Ascending aorta (tissue), 2 donors: ENCODE measurements at places on chromosomes 5 and 9.

- no peak for DNase-seq
- H3K4me1 ChIP-seq = no peaks in the 10 kb centered on the region
- H3K4me3 ChIP-seq = no peak overlapping the region
- H3K27ac ChIP-seq = no peak overlapping the region
- no peaks in the 10 kb centered on the region for H3K27me3 ChIP-seq
These were observed 302.4 kb upstream of the ZNF462 start for GRCh38 chr9:106560540-106560939.

DNA sequence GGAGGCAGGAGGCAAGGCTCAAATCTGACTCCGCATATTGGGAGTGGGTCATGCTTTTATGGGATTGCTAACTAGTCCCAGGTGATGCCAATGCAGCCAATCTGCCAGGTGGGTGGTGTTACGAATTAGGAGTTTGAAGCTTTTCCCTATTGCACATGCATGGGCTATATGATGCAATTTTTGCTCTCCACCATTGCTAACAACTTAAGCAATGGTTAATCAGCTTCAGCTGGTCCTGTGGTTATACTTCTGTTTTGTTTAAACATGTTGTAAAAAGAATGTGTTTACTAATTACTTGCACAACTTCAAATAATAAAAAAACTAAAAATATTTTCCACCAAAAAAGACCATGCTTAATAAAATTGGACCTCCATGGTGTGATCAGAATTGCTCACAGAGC, 55.7 kb downstream of the SHC3 start:
- no peak for DNase-seq
- H3K4me3 ChIP-seq = no peak overlapping the region
- no peaks in the 10 kb centered on the region for H3K27me3 ChIP-seq
- H3K27ac ChIP-seq = no peak overlapping the region
- H3K36me3 ChIP-seq = no peaks in the 10 kb centered on the region

GRCh38 chr9:115401756-115402327, 283.9 kb upstream of the TNC start:
- H3K36me3 ChIP-seq = no peaks in the 10 kb centered on the region
- no peak overlapping the region for H3K27ac ChIP-seq
- DNase-seq = no peak
- H3K27me3 ChIP-seq = no peaks in the 10 kb centered on the region
- H3K4me1 ChIP-seq = no peaks in the 10 kb centered on the region

DNA sequence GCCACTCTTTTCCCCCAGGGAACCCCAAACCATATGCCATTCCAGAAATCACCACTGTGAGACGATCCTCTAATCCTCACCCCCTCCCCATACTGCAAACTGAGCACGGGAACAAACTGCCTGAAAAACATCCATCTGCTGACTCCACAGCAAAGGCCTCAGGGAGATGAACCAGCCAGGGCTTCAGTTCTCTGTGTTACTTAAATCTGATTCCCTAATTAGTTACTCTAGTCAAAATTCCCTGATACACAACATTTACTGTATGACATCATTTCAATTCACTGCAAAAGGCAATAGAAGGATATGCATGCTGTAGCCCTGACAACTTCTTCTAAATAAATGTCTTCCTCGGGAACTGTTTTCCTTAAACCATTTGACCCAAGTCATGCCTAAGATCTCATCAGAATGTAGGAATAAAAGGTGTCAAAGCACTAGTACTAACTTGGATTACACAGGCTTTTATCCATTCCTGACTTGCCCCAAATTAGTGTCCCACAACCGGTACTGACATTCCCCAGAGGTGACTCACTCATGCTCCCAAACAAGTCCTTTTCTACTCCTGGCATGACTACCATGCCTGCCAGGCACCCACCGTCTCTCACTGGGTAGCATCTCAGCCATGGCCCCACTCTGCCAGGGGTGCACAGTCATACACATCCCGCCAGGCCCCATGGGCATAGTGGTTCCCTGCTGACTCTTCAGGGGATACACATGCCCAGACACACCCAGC, 35.0 kb downstream of the MTX3 start:
- no peak overlapping the region for H3K4me3 ChIP-seq
- no peaks in the 10 kb centered on the region for H3K27me3 ChIP-seq
- no peak for DNase-seq
- no peak overlapping the region for H3K27ac ChIP-seq
- H3K4me1 ChIP-seq = no peaks in the 10 kb centered on the region

DNA sequence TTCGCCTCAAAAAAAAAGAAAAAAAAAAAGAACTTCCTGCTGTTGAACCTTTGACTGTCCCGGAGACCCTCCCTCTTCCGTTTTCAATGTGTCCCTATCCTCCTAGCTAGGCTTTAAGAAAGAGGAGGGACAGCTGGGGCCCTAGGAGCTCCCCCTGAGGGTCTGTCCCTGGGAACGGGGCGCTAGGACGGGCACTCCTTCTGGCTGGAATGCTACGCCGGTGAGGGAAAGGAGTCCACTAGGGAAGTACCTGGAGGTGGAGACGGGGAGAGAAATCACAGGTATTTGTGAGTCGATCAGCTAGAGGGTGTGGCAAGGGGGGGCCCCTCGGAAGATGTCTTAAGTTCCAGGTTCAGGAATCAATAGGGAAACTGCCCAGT, 4.6 kb downstream of the SIT1 start:
- DNase-seq = no peak
- H3K4me3 ChIP-seq = peak overlapping the region; percentile 66
- no peaks in the 10 kb centered on the region for H3K27me3 ChIP-seq
- peaks cover 15% of the 10 kb centered on the region for H3K4me1 ChIP-seq
- no peaks in the 10 kb centered on the region for H3K36me3 ChIP-seq

DNA sequence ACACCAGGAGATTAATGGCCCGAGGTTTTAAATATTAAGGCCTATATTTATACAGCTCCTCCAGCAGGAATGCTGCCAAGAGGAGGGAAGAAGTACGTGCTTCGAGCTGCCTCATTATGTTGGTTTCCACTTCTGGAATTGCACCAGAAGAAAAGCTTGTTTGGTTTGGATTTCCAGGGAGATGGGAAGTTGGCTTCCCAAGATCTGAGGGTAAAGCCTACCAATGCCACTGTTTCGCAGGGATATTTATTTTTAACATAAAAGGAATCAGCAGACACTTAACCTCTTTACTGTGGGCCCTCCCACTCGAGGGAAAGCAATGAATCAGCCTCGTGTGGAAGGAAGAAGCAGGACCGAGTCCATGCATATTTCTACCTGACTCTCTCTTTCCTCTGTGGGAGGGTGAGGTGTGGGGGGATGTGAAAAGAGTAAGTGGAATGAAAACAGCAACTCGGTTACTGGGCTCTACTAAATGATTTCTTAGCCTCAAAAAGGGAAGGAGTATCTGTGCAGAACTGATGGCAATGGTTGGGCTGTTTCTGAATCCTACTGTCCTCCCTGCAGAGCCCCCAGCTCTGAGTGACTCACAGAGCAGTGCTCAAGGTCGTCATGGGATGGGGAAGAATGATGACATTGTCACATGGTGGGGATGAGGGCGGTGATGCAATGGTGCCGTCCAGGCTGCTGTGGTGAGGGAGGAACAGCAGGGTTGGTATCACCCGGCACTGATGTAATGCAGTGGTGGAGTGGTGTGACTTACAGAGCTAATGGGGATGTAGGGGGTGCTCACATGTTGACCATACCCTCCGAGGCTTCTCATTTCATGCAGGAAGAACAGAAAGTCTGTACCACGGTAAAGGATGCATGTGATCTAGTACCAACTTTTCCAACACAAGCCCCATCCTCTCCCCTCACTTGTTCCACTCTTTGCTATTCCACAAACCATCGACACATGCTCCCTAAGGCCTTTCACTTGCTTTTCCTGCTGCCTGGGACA, 215.0 kb upstream of the PANK3 start:
- H3K4me1 ChIP-seq = no peaks in the 10 kb centered on the region
- H3K27ac ChIP-seq = peak overlapping the region; percentile 65
- no peaks in the 10 kb centered on the region for H3K27me3 ChIP-seq
- DNase-seq = no peak
- H3K36me3 ChIP-seq = no peaks in the 10 kb centered on the region
- H3K4me3 ChIP-seq = no peak overlapping the region

GRCh38 chr5:179595916-179596315, 27.6 kb downstream of the HNRNPH1 start:
- H3K36me3 ChIP-seq = peaks cover 93% of the 10 kb centered on the region
- no peaks in the 10 kb centered on the region for H3K27me3 ChIP-seq
- H3K27ac ChIP-seq = no peak overlapping the region

DNA sequence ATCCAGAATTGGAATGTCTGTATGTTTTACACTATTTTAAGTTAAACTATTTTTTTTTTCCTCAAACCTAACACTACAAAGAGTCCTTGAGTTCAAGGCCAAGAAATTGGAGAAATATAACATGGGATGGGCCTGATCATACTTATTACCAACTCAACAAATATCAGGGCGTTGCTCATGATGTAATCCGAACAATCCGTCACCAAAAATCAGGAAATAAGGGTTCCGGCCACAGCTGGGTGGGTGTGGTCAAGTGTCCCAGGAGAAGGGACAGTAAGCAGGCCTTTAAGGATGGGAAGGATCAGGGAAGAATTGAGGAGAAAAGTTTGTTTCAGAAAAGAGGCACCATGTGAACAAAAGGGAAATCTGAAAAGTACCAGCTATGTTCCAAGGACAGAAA, 29.8 kb downstream of the MED27 start:
- no peak for DNase-seq
- no peaks in the 10 kb centered on the region for H3K36me3 ChIP-seq
- no peaks in the 10 kb centered on the region for H3K4me1 ChIP-seq
- no peaks in the 10 kb centered on the region for H3K27me3 ChIP-seq
- no peak overlapping the region for H3K4me3 ChIP-seq
- H3K27ac ChIP-seq = peak overlapping the region; percentile 54

DNA sequence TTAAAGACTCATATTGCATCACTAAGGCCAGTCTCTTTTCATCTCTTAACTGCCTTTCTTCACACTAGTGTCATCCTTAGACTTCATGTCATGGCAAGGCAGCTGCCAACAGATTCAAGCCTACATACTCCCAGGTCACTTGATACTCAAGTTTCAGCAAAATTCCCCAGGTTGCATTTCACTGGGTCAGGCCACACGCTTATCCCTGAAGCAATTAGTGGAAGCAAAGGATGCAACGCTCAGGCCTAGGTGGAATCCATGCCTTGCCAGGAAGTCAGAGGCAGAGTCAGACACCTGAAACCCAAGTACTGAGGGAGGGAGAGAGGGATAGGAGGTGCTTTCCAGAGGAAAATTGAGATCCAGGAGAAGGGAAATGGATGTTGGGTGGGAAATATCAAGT, 28.9 kb downstream of the YIPF5 start:
- H3K36me3 ChIP-seq = no peaks in the 10 kb centered on the region
- no peak for DNase-seq
- H3K4me1 ChIP-seq = no peaks in the 10 kb centered on the region
- H3K4me3 ChIP-seq = no peak overlapping the region

DNA sequence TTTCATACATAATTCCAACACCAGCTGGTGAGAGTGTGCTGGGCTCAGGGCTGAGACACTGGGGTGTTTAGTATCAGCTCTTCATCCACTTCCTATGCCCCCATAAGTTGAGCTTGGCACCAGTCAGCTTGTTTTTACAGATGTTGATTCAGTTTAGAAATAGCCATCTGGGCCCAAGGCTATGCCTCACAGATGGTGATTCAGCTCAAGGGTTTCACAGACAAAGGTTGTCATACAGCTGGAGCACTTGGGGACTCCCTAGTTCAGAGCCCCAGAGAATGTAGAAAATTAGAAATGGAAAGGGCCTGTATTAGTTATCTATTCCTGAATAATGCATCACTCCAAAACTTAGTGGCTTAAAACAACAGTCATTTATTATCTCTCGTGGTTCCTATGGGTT, 10.3 kb upstream of the CRHBP start:
- H3K27me3 ChIP-seq = no peaks in the 10 kb centered on the region
- no peak for DNase-seq
- no peak overlapping the region for H3K4me3 ChIP-seq
- no peaks in the 10 kb centered on the region for H3K4me1 ChIP-seq
- no peaks in the 10 kb centered on the region for H3K36me3 ChIP-seq
- H3K27ac ChIP-seq = no peak overlapping the region

GRCh38 chr5:76677849-76678472, 38.0 kb upstream of the F2R start:
- no peak overlapping the region for H3K4me3 ChIP-seq
- H3K27ac ChIP-seq = no peak overlapping the region
- H3K36me3 ChIP-seq = no peaks in the 10 kb centered on the region

DNA sequence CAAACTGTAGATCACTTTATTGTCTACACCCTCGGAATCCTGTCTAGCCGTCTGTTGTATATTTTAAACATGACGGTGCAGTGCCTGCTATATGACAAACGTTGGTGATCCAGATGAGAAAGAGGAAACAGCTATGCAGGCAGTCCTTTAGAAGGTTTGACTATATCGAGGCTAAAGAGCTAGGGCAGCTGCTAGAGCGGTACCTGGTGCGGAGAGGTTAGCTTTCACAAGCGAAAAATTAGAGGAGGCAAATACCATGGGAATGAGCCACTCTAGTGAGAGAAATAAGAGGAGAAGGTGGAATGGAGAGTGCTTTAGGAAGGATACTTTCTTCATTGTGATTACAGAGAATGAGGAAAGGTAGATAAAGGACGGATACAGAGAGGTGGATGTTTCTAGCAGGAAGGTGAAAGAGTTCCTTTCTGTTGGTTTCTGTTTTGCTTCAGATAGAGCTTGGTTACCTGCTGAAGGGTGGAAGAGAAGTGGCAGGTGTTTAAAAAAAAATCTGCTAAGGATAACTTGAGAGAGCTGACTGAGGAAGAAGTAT, 959 bp upstream of the FBXL17 start:
- no peaks in the 10 kb centered on the region for H3K27me3 ChIP-seq
- no peaks in the 10 kb centered on the region for H3K36me3 ChIP-seq
- peaks cover 14% of the 10 kb centered on the region for H3K4me1 ChIP-seq
- no peak for DNase-seq
- H3K27ac ChIP-seq = peak overlapping the region; percentile 100

DNA sequence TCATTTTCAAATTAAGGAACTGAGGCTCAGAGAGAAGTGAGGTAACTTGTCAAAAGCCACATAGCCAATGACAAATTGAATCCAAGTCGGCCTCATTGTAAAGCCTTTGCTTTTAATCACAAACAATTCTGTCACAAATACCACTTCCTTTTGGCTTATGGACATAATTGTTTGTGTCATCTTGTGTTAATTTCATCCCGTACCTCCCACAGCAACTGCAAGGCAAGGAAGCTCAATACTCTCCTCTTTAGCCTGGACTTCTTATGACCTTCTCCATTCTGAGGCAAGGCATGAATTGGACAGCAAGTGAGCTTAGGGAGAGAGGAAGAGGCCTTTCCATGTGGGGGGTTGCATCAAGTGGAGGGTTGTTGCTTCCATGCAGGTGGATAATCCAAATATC, 62.2 kb upstream of the SLC2A8 start:
- H3K4me3 ChIP-seq = no peak overlapping the region
- no peak overlapping the region for H3K27ac ChIP-seq
- peaks cover 6% of the 10 kb centered on the region for H3K4me1 ChIP-seq

- H3K4me1 ChIP-seq = peaks cover 6% of the 10 kb centered on the region
- no peak for DNase-seq
These were observed 153.3 kb downstream of the ESM1 start for GRCh38 chr5:54832045-54832444.

DNA sequence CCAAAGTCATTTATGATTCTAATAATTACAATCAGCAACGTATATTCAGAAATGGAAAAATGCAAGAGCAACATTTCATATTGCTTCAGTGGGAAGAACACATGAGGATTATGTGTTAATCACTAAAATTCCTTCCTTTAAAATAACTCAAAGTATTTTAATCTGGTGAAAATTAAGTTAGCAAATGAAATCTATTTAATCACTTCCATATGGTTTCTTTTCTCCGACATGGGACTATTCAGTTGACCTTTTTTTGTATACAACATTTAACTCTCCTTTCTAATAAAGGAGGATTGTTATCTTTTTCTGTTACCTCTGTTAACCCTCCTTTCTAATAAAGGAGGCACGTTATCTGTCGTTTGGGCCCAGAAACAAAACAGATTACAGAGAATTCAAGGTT, 59.9 kb downstream of the HOMER1 start:
- no peaks in the 10 kb centered on the region for H3K4me1 ChIP-seq
- no peak for DNase-seq
- H3K36me3 ChIP-seq = no peaks in the 10 kb centered on the region
- H3K27me3 ChIP-seq = no peaks in the 10 kb centered on the region
- no peak overlapping the region for H3K4me3 ChIP-seq
